ENCODE measurements at places on chromosomes 4 and X. TPM values are rescaled to one million over a fixed set of nuclear protein-coding genes. Genes with fewer than 3 reads are reported as not detected.

Gene SLC6A8
- 23.2 TPM for total RNA-seq

Gene PPP2R2C
- 0.58 TPM for total RNA-seq

DNA sequence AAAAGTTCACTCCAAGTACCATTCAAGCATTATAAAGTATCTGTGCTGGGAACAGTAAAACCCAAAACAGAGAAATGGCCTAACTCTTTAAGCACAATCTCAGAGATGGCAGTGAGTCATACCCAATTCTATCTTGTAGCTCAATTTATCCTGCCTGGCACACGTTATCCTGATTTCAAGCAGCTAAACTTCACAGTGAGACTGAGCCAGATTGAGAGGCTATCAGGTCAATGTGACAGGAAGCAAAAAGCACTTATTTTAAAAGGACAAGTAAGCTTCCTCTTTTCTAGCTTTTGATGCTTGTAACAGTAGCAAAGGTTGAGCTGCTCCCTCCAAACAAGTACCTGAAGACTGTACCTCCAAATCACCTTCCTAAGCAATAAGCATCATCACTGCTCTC, 324.9 kb downstream of the NAF1 start:
- DNase-seq, result no peak

Gene EFHC2
- total RNA-seq, result 2.0 TPM

Gene FGF13
- total RNA-seq, result 10.4 TPM

GRCh38 chr4:10173754-10174749, 57.5 kb upstream of the WDR1 start:
- DNase-seq, result no peak

Gene KLB
- total RNA-seq, result 1.2 TPM

- DNase-seq, result no peak
These were observed 20.4 kb downstream of the DOK7 start for GRCh38 chr4:3483471-3483921.

DNA sequence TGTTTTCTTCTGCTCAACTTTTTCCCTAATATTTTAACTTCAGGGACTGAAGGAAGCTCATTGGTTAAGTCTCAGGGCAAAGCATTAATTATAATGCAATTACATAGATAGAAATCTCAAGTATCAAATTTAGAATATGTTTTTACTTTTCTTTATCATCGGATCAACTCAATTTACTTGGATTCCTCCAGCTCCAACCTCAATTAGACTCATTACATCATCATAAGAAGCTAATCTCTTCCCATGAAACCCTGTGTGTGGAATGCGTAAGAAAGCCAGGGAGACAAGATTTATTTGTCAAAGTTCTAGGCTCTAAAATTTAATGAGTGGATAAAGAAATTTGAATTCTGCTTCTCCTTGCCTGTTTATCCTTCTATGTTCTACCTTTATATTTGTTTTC, 918.4 kb downstream of the ADGRL3 start:
- DNase-seq, result no peak

Gene GATB
- total RNA-seq, result 51.9 TPM

DNA sequence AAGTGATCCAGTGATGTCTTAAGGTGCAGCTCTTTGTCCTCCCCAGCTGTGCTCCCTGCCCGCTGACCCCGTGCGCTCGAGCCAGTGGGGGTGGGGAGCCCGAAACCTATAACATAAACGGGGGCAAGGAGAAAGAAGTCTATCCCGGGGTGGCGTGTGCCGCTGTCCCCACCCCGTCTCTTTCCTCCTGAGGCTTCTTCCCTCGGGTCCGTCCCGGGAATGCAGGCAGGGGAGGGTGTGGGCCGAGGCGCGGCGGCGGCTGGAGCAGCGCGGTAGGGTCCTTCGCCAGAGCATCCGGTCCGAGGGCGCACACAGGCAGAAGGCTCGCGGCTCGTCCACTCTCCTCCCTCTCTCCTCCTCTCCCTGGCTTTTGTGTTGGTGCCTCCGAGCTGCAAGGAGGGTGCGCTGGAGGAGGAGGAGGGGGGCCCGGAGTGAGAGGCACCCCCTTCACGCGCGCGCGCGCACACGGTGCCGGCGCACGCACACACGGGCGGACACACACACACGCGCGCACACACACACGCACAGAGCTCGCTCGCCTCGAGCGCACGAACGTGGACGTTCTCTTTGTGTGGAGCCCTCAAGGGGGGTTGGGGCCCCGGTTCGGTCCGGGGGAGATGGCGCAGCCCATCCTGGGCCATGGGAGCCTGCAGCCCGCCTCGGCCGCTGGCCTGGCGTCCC, at the start of gene RAB33A:
Gene RAB33A (plus strand): TSS at position 517 of the 681 bp plus-strand sequence. CDS start 101 bp downstream, at position 618.
- DNase-seq, result no peak

Gene RPS6KA6
- 2.7 TPM for total RNA-seq

DNA sequence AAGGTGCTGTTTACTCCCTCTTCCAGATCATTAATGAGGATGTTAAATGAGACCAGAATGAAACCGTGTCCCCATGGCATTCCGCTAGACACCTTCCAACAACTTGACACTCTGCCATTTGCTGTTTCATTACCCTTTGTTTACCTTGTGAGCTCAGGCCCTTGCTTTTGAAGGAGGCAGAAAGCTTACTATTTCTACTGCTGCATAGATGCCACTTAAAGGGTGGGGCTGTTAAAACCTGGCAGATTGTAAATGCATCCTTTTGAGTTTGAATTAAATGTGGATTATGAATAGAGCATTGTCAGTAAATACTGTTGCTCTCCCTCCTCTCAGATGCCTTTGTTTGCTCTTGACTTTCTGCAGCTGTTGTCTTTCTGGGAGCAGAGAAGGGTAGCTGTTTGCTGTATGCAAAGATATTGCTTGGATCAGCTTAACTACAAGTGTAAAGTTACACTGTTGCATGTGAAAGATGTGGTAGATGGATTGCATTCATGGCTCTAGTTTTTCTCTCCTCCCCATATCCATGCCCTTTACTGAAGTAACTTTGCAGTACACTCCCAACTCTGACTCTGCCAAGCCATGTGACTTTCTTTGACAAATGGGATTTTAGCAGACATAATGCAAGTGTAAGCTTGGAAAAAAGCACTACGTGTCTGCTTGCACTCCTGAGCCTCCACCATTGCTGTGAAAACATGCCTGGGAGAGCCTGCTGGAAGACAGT, 75.0 kb upstream of the DHX15 start:
- no peak for DNase-seq

- DNase-seq, result no peak
These were observed 61.1 kb upstream of the ARSJ start for GRCh38 chr4:114040319-114041116.

GRCh38 chrX:20215565-20215964, 51.1 kb downstream of the RPS6KA3 start:
- DNase-seq, result no peak

Gene RS1
- not detected for total RNA-seq

GRCh38 chr4:71275570-71275969, 63.2 kb upstream of the SLC4A4 start:
- no peak for DNase-seq

DNA sequence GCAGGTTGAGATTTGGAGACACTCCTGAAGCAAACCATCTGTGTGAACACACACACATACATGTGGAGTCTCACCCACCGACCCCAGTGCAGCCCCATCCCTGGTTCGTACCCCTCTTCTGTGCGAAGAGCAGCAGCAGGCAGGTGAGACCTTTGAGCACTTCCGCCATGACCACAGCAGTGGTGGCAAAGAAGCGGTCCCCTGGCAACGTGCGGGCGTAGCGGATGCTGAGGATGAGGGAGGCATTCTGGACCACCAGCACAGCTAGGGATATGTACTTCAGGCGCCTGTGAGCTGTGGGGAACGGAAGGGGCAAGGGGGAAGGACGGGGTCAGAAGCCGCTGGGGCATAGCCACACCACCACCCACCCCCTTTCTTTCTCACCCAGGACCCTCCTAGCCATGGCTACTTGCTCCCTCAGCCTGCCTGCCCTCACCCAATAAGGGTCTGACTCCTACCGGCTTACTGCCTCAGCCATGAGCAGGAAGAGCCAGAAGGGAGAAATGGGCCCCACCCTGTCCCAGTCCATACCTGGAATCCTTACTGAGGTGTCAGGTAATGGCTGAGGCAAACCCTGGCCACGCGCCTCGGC, 1.6 kb downstream of the SLC35A2 start:
- no peak for DNase-seq

DNA sequence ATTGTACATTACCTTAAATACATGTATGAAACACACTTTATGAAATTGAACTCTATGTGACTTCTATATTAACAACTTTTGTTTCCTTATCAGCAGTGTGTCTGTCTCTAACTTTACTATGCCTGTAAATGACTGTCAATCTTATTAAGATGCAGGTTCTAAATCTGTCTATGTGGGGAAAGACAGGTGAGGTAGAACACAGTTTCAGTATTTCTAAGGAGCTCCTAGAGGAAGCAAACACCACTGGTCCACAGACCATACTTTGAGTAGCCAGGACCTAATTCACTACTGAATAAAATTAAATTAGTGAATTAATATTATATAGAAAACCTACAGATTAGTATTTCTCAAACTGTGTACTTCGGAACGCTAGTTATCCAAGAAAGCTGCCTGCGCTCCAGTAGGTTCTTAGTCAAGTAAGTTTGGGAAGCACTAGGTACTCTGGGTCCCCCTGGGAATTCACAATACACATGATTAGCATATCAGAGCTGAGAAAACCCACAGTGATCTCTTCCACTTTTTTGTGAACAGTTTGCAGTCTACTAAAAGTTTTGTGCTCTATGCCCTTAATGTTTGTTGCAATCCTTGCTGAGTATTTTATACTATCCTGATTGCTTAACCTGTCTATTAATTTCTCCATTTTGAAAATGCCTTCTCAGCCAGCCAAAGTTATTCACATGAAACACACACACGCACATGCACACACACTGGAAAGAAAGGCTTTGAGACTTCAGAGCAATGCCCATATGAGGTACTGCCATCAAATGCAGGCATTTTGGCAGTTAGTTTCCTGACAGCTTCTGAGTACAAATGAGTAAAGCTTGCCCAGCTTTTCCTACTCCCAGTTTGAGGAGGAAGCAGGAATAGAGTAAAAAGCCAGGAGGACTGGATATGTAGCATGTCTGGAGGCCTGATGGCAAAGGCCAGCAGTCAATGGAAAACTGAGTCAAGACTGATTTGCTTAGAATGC, 133.6 kb upstream of the CPEB2 start:
- DNase-seq, result no peak

- no peak for DNase-seq
These were observed 37.6 kb downstream of the IDS start for GRCh38 chrX:149467461-149467860.

DNA sequence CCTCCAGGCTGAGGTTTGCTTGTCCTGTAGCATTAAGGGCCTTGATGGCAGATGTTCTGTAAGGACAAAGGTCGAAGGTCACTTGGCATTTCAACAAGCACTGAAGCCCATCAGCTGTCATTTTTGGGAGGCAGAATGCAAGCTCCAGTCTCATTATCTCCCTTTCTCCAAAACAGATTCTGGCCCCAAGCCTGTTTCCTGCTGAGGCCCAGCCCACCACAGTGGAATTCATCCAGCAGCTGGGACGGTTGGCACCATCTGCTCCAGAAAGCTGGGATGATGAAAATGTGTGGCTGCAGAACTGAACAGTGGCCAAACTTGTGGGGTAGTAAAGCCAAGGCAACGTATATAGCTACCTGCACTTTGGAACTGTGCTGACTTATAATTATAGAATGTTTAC, 17.7 kb upstream of the PPEF2 start:
- no peak for DNase-seq

Gene H2BW1
- not detected for total RNA-seq

Gene VCX
- total RNA-seq, result not detected

- no peak for DNase-seq
These were observed 12.6 kb downstream of the DGKQ start for GRCh38 chr4:960636-961350.

DNA sequence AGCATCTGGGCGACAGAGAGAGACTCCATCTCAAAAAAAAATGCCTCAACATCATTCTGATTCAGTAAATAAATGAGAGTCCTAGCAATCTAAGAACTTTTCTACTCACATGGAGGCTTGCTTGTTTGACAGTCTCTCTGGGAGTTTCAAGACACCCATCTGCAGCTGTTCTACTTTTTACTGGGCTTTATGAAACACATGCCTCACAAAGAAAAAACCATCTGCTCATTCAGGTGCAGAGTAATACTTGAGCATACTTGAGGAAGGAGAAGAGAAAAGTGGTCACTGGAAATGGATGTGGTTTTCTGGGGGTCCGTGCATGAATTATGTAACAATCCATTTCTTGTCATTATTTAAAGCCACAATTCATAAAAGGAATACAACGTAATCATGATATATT, 87.1 kb upstream of the DDX53 start:
- DNase-seq, result no peak

Gene NRK
- 1.4 TPM for total RNA-seq

Gene PACRGL
- total RNA-seq, result 28.8 TPM

GRCh38 chr4:88477229-88477860, 20.4 kb downstream of the HERC5 start:
- no peak for DNase-seq

DNA sequence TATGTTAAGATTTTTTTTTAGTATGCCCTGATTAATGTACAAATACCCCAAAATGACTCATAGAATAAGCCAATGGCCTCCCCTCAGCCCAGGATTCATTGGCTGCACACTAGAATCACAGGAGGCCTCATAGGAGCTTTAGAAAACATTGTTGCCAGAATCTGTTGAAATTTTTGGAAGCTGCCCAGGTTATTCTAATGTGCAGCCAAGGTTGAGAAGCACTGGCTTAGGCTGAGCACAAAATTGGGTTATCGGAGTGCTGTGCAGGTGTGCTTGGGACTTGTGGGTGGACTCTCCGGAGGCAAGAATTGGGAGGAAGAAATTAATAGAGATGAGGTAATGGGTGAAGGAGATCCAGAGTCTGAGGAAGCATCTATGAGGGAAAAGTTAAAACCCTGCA, 41.3 kb upstream of the VCX start:
- DNase-seq, result no peak

- DNase-seq, result no peak
These were observed 48.8 kb upstream of the CCSER1 start for GRCh38 chr4:90078440-90078839.

Gene VSIG1
- 0.36 TPM for total RNA-seq

Gene SETD7
- 56.9 TPM for total RNA-seq

Gene ZFX
- total RNA-seq, result 75.1 TPM
